ENCODE measurements at places on chromosomes 13 and 19.
A peak's percentile ranks its signal among the peaks of the same experiment; 100 is the strongest.

DNA sequence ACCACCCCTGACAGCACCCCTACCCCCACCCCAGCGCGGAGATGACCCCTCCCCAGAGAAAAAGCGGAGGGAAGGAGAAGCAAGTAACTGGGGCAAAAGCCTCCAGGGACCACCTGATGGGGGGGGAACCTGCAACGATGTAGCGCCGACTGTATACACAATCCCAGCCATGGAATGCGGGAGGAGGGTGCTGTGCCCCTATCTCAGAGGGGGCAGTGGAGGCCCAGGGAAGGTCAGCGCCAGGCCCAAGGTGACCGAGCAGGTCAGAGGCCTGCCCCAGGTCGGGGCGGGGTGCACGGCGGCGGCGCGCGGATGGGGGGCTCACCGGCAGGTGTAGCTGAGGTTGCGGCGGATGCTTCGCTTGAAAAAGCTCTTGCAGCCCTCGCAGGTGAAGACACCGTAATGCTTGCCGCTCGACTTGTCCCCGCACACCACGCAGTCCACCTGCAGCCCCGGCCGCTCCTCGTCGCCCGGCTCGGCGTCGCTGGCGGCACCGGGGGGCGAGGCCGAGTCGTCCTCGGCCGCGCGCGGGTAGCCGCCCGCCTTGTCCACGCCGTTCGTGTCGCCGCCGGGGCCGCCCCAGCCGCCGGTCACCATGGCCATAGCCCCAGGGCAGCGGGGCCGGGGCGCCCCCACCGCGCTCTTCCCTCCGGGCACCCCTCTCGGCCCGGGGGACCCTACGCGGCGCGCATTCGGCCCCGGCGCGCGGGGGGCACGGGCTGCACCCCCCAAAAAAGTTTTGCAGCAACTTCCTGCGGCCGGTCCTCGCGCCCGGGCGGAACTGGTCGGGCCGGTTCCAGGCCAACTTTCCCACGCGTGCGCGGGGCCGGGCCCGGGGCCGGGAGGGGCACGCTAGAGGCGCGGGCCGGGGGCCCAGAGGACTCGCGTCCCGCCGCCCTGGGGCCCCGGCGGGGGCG lies 843 bp downstream of the NR2F6 start:
- H3K4me1 ChIP-seq: peaks cover 3% of the 10 kb centered on the region
- no peaks in the 10 kb centered on the region for H3K36me3 ChIP-seq
- H3K27ac ChIP-seq: no peak overlapping the region
- peaks cover 27% of the 10 kb centered on the region for H3K27me3 ChIP-seq
- DNase-seq: peak; percentile 51
- H3K4me3 ChIP-seq: peak overlapping the region; percentile 28

DNA sequence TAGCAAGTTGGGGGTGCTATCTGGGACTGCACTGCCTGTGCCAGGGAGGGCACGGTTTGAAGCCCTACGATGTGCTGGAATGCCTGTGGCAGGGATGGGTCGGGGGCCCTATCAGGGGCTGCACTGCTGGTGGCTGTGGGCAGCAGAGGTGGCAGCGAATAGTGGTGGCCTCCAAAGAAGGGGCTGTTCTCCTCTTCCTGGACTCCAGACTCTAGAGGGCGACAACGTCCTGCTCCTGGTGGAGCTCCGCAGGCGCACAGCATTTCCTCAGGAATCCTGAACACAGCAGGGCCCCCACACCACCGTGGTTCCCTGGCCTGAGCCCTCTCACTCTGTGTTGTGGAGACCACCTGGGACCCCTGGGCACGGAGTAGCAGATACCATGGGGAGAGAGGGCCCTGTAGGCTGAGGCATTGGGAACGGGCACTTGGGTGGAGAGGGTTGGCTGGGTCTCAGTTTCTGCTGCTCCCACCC lies 145.6 kb downstream of the TNFRSF19 start:
- no peak overlapping the region for H3K27ac ChIP-seq
- no peak overlapping the region for H3K4me3 ChIP-seq
- no peaks in the 10 kb centered on the region for H3K36me3 ChIP-seq
- no peak for DNase-seq
- peaks cover 16% of the 10 kb centered on the region for H3K27me3 ChIP-seq

DNA sequence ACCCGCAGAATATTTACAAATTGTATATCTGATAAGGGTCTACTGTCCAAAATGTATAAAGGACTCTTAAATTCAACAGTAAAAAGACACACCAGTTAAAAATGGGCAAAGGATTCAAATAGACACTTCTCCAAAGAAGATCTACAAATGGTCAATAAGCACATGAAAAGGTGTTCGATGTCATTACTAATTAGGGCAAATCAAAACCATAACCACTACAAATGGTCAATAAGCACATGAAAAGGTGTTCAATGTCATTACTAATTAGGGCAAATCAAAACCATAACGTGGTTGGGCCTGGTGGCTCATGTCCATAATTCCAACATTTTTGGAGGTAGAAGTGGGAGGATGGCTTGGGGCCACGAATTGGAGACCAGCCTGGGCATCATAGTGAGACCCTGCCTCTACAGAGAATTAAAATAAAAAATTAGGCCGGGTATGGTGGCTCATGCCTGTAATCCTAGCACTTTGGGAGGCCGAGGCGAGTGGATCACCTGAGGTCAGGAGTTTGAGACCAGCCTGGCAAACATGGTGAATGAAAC lies 40.5 kb downstream of the ACTN4 start:
- DNase-seq: no peak
- no peak overlapping the region for H3K27ac ChIP-seq

DNA sequence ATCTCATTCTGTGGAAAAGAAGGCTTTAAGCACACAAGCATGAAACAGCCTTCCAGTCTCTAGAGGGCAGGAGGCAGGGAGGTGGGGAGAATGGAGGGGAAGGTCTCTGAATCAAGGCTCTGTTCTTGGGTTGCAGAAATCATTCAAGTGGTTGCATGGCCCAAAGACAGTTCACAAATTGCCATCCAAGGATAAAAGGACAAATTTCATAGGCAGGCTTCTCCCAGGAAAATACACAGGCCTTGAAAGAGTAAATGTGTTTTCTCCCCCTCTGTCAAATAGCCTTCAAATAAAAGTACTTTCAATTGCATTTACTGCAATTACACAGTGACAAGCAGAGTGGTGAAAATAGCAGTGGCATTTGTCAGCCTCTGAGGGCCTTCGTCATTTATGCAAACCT lies 450.8 kb downstream of the DCT start:
- no peak for DNase-seq
- no peaks in the 10 kb centered on the region for H3K27me3 ChIP-seq
- no peak overlapping the region for H3K27ac ChIP-seq
- no peaks in the 10 kb centered on the region for H3K4me1 ChIP-seq
- H3K4me3 ChIP-seq: no peak overlapping the region

GRCh38 chr13:109205315-109205714 lies 575.9 kb downstream of the MYO16 start:
- H3K27ac ChIP-seq: no peak overlapping the region
- H3K27me3 ChIP-seq: peaks cover 2% of the 10 kb centered on the region
- no peaks in the 10 kb centered on the region for H3K4me1 ChIP-seq
- no peak for DNase-seq
- H3K4me3 ChIP-seq: no peak overlapping the region
- H3K36me3 ChIP-seq: no peaks in the 10 kb centered on the region

DNA sequence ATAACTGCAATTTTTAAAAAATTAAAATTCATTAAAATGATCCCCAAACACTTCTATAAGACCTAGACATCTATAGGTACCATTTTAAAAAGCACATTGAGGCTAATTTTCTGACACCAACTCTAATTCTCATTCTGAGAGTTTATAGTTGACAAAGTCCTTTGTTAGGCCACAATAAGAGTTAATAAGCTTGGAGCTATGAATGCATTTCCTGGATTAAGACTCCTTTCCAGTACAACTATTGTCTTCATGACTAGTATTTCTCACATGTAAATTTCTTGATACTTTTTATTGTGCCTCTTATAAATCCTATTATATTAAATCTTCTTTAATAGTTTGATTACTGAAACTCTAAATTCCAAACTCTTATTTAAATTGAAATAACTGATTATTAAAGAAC lies 340.8 kb downstream of the KLF12 start:
- H3K27me3 ChIP-seq: no peaks in the 10 kb centered on the region
- peaks cover 3% of the 10 kb centered on the region for H3K4me1 ChIP-seq
- DNase-seq: no peak
- no peak overlapping the region for H3K27ac ChIP-seq
- H3K4me3 ChIP-seq: no peak overlapping the region
- H3K36me3 ChIP-seq: peaks cover 25% of the 10 kb centered on the region

DNA sequence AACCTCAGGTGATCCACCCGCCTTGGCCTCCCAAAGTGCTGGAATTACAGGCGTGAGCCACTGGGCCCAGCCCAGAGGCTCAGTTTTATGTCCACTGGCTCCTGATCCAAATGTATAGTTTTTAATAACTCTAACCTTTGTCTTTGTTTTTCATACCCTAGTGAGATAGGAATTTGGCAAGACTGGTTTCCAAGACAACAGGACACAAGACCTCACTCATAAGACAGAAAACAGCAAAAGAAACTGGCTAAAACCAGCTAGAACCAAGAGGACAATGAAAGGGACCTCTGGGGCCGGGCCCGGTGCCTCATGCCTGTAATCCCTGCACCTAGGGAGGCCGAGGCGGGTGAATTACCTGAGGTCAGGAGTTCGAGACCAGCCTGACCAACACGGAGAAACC lies 27.6 kb downstream of the CPT1C start:
- H3K36me3 ChIP-seq: no peaks in the 10 kb centered on the region
- H3K4me3 ChIP-seq: peak overlapping the region; percentile 35
- no peak for DNase-seq

DNA sequence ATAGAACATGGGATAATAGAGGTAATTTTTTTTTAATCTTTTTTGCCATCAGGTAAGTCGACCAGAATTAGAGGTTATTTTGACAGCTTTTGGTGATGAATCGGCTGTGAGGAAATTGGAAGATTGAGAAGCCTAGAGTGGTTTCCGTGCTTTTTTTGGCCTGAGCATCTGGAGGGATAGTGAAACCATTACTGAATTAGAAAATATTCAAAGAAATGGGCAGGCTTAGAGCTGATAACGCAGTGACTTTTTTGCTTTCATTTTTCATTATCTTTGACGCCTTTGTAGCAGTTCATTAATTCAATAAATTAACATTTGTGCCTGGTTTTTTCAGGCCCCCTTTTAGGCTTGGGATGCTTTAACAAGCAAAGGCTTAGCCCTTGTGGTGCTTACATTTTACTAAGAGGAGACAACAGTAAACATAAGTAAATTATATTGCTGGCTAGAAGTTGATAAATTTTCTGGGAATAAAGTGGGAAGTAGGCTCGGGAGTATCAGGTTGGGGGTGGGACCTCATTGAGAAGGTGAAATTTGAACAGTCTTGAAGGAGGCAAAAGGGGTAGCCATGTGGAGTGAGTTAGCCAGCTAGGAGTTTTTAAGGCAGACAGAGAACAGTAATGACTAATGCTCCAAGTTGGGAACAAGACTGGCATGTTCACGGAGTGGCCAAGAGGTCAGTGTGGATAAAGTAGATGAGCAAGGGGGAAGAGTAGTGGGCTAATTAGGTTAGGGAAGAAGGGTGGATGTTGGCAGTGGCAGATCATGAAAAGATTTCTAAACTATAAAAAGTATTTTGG lies 36.5 kb downstream of the GTF2F2 start:
- peaks cover 45% of the 10 kb centered on the region for H3K36me3 ChIP-seq
- H3K27me3 ChIP-seq: no peaks in the 10 kb centered on the region
- no peak for DNase-seq
- no peak overlapping the region for H3K27ac ChIP-seq

DNA sequence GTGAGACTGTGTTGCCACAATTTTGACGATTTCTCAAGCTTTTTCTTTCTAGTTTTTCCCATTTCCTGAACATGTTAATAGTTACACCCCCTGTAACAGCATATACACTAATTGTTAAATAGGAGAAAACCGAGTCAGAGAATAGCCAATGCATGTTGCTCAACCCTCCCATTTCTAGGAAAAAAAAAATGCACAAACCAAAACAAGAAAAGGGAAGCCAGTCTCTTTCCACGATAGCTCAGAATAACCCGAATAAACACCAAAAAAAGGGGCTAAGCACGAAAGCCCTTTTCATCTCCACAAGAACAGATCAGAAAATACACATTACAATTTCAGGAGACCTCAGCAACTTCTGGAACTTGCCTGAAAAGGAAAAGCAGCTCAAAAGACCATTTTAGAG lies 16.3 kb downstream of the LATS2 start:
- no peaks in the 10 kb centered on the region for H3K27me3 ChIP-seq
- DNase-seq: no peak
- H3K27ac ChIP-seq: no peak overlapping the region
- H3K4me3 ChIP-seq: peak overlapping the region; percentile 7

- no peaks in the 10 kb centered on the region for H3K27me3 ChIP-seq
- peaks cover 4% of the 10 kb centered on the region for H3K36me3 ChIP-seq
- no peak for DNase-seq
- H3K27ac ChIP-seq: peak overlapping the region; percentile 90
- H3K4me3 ChIP-seq: peak overlapping the region; percentile 78
- peaks cover 31% of the 10 kb centered on the region for H3K4me1 ChIP-seq
Measured at GRCh38 chr13:48221686-48222187, 11.3 kb upstream of the ITM2B start.

DNA sequence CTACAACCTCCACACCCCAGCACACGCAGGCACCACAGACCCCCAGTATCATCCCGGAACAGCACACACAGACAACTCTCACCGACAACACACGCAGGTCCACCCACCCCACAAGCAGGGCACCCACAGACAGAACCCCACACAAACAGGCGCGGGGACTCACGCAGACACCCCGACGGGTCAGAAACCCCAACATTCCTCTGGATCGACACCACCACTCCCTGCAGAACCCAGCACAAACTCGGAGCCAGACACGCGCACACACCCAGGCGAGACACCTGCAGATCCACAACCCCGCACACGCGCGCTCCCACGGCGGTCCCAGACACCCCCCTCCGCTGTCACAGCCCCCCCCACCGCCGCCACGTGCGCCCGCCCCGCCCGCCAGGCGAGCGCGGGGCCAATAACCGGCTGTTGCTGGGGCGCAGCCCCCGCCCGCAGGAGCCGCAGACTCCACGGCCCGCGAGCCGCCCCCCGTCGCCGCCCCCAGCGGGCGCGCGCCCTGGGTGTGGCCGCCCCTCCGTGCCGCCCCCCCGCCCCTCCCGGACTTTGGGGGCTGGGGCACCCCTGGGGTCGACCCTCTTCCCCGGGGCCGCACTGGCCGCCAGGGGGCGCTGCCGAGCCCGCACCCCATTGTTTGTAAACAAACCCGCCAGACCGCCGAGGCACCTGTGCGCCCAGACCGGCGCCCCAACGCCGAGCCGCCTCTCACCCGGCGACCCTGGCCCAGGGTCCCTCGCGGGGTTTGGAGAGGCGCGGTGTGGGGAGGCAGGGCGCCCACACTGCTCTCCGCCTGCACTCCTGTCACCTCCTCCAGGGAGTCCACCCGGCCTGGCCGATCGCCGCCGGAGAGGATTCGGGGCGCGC lies 712 bp downstream of the BBC3 start:
- H3K27me3 ChIP-seq: no peaks in the 10 kb centered on the region
- peak overlapping the region; percentile 44 for H3K4me3 ChIP-seq
- H3K36me3 ChIP-seq: peaks cover 5% of the 10 kb centered on the region
- H3K27ac ChIP-seq: no peak overlapping the region
- H3K4me1 ChIP-seq: peaks cover 22% of the 10 kb centered on the region

DNA sequence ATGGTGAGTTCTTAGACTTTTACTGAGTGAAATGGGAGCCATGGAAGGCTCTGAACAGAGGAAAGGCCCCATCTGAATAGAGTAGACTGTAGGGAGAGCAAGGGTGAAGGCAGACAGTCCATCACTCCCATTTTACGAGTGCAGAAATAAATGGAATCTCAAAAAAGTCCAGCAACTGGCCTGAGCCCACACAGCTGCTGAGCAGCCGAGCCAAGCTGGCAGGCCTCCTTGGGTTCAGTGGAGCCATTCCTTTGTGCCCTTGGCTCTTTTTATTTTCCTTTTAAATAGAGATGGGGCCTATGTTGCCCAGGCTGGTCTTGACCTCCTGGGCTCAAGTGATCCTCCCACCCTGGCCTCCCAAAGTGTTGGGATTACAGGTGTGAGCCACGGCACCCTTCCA lies 1.0 kb upstream of the MYH14 start:
- H3K36me3 ChIP-seq: no peaks in the 10 kb centered on the region
- H3K4me1 ChIP-seq: no peaks in the 10 kb centered on the region
- peaks cover 47% of the 10 kb centered on the region for H3K27me3 ChIP-seq
- H3K4me3 ChIP-seq: no peak overlapping the region
- no peak overlapping the region for H3K27ac ChIP-seq
